Lung (tissue), 17 donors: ENCODE measurements at places on chromosomes 2 and 18. TPM values are rescaled to one million over a fixed set of nuclear protein-coding genes. Genes with fewer than 3 reads are reported as not detected.

DNA sequence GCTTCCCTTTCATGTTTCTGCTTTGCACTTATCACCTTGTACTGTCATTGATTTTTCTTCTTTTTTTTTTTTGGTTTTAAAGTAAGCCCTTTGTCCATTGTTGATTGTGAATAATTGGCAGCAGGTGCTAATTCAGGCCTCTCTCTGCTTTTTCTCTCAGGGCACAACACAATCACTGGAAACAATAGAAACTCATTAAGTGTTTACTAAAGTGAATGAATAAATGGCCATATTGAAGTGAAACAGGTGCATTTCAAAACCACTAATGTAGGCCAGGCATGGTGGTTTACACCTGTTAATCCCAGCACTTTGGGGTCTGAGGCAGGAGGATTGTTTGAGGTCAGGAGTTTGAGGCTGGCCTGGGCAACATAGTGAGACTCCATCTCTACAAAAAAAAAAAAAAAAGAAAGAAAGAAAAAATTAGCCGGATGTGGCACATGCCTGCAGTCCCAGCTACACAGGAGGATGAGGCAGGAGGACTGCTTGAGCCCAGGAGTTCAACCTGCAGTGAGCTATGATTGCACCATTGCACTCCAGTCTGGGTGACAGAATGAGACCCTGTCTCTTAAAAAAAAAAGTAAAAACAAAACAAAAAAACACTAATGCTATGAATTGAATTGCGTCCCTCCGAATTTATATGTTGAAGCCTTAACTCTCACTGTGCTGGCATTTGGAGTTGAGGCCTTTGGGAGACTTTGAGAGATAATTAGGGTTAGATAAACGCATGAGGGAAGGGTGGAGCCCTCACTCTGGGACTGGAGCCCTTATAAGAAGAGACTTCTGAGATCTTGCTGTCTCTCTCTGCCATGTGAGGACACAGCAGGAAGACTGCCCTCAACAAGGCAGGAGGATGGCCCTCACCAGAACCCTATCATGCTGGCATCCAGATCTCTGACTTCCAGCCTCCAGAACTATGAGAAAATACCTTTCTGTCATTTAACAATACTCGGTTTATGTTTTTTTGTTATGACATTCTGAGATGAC, 19.9 kb downstream of the SLC38A11 start:
- DNase-seq, result no peak

The SAG gene
- not detected for total RNA-seq

DNA sequence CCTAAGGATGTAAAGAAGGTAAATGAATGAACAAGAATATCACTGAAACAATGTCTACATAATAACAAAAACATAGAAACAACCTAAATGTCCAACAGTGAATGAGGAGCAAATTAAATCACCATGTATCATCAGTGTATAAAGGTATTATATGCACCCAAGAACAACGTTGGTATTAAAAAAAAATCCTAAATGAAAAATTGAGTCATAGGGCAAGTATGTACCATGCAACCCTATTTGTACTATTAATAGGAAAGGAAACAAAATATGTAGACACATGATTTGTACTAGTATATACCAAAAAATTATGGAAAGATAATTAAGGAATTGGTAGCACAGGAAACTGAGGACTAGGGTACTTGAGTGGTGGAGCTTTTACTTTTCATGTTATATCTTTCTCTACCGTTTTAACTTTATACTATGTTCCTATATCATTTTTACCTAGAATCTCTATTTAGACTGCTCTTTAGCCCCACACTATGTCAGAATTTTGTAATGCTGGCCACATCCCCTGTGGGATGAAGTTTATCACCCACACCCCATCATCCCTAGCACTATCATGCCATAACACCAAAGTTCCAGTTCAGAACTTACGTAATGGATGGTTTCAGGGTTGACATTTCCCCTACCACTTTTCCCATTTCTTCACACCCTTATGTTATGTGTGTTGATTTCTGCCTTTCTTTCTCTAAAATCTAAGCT, 25.6 kb downstream of the IKZF2 start:
- DNase-seq, result peak; percentile 50

DNA sequence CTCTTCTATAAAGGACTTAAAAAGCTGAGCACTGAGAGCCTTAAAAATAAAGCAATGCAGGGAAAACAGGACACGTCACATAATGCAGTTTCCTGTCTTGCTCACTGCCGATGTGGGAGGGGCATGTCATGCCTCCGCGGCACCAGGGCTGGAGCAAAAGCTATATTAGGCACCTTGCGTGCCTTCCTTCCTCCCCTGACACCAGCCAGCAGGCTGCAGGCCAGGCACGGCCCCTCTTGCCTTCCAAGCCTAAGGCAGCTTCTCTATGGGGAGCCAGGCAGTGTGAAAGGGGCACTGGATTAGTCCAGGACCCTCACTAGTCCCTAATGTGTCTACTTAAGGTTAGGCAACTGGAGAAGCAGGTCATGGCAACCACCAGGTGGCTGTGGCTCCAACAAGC, 26.3 kb downstream of the MRPL35 start:
- peak; percentile 43 for DNase-seq

The SERPINB3 gene
- total RNA-seq, result not detected

GRCh38 chr2:205768341-205768740, 86.0 kb downstream of the NRP2 start:
- no peak for DNase-seq

The FAM237A gene
- not detected for total RNA-seq

- DNase-seq, result no peak
Observed at GRCh38 chr2:49978341-49978740, 824.0 kb upstream of the FSHR start.

- DNase-seq, result no peak
Observed at GRCh38 chr2:170359466-170359865, 181.5 kb downstream of the MYO3B start.

The FBLN7 gene
- total RNA-seq, result 2.7 TPM

The NUP35 gene
- 14.5 TPM for total RNA-seq

DNA sequence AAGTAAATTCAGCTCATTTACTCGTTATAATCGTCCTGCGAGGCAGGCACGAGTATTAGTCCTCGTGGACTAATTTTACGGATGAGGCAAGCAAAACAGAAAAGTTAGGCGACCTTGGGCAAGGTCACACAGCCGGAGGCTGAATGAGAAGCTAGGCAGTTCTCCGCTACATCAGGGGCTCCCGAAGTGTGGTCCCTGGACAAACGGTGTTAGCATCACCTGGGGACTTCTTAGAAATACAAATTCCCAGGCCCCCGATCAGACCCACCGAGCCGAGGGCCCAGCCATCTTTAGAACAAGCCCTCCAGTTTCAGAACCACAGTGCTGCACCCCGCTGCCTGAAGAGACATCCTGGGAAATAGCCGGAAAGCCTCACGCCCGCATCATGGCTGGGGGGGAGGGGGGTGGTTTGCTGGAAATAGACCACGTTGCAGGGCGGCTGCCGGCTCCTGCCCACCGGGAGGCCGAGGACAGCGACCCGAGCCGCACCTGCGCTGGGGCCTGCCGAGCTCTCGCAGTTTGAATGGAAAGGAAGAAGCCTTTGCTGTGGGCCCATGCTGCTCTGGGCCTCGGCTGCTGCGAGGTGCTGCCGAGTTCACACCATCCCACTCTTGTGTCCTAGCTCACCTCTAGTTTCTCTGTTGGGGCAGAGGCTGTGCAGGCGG, 72.2 kb downstream of the TFCP2L1 start:
- DNase-seq, result no peak

DNA sequence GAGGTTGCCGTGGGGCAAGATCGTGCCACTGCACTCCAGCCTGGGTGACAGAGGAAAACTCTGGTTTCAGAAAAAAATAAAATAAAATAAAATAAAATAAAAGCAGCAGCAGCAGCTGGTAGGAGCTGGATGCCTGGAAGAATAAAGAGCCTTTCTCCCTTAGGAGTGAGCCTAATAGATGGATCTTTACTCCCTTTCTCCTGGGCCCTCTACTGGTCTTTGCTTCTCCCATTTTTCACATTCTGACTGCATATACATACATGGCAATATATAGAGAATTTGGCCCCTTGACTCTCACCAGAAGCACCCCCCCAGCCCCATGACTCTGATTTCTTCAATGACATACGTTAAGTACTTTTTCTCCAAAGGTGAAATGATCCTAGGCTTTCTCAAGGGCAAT, 9.8 kb upstream of the MALT1 start:
- peak; percentile 31 for DNase-seq

GRCh38 chr18:65994302-65994701, 243.5 kb downstream of the CDH7 start:
- DNase-seq, result no peak

- DNase-seq, result no peak
Observed at GRCh38 chr2:238336151-238336550, 15.8 kb downstream of the TRAF3IP1 start.

The ATP8B1 gene
- total RNA-seq, result 42.0 TPM

The WDFY1 gene
- 90.9 TPM for total RNA-seq

The EFR3B gene
- 5.6 TPM for total RNA-seq

GRCh38 chr18:23020555-23021294, 87.6 kb downstream of the RBBP8 start:
- no peak for DNase-seq

DNA sequence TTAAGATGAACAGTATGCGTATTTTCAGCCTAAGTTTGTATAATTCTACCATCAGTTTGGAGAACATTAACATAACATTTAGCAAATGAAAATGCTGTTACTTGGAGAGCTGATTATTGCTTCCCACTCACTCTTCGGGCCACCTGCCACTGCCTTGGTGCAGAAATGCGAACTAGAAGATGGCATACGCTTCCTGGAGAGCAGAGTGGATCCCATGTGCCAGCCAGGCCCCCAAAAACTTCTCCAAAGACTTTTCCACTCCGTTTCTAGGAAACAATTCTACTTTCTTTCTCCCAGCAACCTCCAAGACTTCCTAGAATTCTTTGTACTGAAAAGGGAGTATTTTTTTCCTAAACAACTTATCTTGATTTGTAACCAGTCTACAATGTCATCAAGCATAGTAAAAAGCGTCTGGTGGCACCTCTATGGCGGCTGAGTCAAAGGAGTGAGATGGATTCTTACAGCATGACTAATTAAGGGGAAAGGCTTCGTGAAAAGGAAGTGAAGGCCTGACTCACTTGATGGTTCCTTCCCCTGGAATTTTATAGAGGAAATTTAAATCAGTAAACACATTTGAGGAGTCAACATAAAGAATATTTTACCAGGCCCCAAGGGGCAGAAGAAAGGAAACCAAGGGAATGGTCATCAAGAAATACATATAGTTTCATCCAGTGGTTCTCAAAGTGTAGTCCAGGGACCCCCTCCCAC, 36.6 kb downstream of the FEZ2 start:
- no peak for DNase-seq

The CXCR1 gene
- total RNA-seq, result 6.4 TPM

DNA sequence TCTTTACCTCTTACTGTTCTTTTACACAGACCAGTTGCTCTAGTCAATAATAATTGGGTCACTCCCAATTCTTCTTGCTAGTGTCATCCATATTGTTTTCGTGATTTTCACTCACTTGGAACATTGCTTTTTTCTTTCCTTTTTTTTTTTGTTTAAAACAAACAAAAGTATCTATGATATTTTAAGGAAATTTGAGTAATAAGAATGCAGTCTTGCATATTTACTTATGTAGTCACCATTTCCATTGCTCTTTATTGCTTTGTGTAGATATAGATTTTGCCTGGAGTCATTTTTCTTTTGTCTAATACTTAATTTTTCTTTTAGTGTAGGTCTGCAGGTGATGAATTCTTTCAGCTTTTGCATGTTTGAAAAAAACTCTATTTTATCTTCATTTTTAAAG, 71.9 kb downstream of the WDR7 start:
- no peak for DNase-seq

GRCh38 chr2:135744760-135745314, 3.2 kb downstream of the UBXN4 start:
- no peak for DNase-seq

The RAPGEF4 gene
- 33.5 TPM for total RNA-seq

DNA sequence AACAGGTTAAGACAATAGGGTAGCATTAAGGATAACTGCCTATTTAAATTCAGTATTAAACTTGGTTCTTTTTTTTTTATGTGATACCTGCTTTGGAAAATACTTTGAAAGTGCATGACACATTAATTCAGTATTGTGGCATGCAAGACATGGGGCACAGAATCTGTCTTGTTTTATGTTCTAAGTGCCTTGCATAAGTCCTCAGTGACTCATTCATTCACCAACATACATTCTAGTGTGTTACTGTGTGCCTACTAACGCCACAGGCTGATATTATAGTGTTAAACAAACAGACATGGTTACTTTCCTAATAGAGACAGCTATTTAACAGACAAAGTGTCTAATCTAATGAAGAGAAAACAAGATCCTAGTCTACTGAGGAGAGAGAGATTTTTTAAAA, 91.7 kb downstream of the GCA start:
- no peak for DNase-seq

- no peak for DNase-seq
Observed at GRCh38 chr2:239380831-239381708, 19.8 kb downstream of the HDAC4 start.

GRCh38 chr2:198702796-198703195, 754.9 kb downstream of the SATB2 start:
- no peak for DNase-seq

The CPS1 gene
- 3.1 TPM for total RNA-seq

- DNase-seq, result no peak
Observed at GRCh38 chr2:99184811-99185210, 3.8 kb downstream of the MRPL30 start.

The RND3 gene
- total RNA-seq, result 42.7 TPM

DNA sequence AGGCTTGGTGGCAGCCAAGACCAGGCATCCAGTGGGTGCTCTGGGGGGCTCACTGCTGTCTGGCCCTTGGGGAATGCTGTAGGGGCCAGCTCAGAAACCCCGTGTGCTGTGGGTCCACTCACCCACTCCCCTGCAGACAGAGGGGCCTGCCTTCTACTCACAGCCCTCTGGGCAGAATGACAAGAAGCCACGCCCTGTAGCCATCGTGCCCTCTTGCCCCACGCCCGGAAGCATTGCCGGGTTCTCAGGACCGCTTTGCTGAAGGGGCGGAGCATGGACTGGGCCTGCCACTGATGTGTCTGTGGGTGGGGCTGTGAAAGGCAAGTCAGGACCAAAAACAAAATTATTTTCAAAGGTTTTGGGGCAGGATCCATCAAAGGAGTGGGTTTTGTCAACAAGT, 27.8 kb downstream of the GLI2 start:
- DNase-seq, result peak; percentile 32

DNA sequence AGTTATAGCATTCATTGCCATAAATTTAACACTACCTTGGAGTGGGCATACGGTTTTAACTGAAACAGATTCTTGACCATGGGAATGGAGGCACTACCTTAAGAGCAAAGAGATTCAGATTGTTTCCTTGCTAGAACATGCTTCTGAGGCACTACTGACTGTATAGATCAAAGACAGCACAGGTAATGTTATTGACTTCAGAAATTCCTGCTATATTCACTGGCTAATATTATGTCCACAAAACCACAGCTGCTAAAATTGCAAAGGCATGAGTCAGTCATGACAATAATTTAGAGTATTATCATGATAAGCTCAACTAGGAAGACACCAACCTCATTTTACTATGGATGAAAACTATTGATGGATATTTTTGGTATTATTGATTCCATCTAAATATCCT, 39.4 kb downstream of the SLC8A1 start:
- no peak for DNase-seq

GRCh38 chr2:181317511-181317910, 139.7 kb upstream of the ITGA4 start:
- no peak for DNase-seq

GRCh38 chr18:55869556-55870501, 281.8 kb upstream of the TCF4 start:
- no peak for DNase-seq

- no peak for DNase-seq
Observed at GRCh38 chr2:9203006-9203405, 3.6 kb upstream of the ASAP2 start.

The CFAP53 gene
- 5.3 TPM for total RNA-seq

GRCh38 chr2:13230221-13230620, 513.5 kb downstream of the TRIB2 start:
- no peak for DNase-seq

GRCh38 chr18:50622320-50622719, 62.4 kb downstream of the MAPK4 start:
- DNase-seq, result no peak
